Hippocampal formation (tissue), 2 donors: ENCODE measurements at places on chromosomes 4 and X.

DNA sequence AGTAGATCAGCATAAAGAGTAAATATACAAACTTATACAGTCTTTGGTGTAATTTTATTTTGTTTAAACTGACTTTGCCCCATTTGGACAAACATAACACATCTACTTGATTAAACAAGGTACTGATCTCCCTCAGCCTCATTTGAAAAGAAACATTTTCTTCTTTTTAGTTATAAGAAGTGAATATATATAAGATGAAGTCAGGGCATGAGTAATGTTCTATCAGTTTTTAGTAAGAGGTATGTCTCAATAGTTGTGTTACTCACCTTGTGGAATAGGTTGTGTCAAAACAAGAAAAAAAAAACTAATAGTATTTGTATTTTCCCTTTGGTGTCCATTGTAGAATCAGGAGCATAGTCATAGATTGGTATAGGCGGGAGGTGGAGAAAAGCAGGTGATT is 327.4 kb downstream of the RPA4 start:
- DNase-seq, result no peak

DNA sequence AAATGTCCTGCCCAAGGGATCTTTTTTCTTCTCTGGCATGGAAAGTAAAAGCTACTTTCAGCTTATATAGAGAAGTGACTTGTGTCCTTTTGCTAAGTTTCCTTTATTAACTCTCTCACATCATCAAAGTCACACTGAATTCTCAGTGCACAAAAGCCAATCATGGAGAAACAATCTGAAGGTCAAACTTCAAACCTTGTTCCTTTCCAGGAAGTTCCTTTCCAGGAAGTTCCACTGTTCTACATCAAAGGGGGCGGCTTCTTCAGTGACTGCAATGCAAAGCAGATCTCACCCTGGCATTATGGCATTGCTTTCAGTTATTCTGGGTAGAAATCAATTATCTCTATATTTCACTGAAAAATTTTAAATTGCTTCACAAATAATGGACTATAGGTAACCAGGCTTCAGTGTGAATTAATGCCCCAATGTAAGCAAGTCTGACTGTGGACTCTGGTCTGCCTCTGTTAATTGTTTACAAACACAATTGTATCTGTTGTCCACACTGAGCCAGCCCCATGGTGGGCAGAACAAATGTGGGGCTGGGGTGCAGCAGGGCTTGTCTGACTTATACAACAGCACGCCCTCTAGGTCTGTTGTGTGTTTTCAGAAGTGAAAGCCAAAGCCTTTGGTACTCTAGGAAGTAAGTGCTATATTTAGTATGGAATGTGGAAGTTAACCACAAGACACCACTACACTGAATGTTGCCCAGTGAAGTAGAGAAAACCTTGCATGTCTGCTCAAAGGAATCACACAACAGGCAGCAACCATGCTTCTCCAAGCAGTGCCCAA is 98.8 kb downstream of the CDS1 start:
- DNase-seq, result no peak

DNA sequence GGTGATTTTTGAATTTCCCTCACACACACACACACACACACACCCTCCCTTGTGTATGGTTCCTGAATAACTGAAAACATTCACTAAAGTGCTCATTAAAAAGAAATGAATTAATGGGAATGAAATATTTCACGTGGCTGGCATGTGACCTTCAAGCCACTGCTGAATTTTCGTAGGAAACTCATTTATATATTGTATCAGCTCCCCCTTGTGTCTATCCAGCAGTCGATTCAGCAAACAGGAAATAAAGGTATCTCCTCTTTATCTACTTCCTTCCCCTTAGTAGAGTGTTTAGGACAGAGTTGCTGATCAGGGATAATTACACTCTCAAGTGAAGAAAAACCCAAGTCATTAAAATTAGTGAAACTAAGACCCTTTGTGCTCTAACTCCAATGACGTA is 912.6 kb upstream of the LCORL start:
- DNase-seq, result no peak

DNA sequence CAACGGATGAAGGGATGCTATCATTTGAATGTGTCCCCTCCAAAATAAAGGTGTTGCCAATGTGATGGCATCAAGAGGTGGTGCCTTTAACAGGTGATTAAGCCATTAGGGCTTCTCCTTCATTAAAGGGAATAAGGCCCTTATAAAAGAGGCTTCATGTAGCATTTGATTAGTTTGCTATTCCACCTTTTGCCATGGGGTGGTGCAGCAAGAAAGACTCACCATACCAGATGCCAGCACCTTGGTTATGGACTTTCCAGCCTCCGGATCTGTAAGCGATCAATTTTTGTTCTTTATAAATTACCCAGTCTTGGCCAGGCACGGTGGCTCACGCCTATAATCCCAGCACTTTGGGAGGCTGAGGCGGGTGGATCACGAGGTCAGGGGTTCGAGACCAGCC is 7.9 kb upstream of the SLC25A43 start:
- DNase-seq, result no peak

GRCh38 chr4:189022440-189023035 is 883.3 kb downstream of the TRIML1 start:
- no peak for DNase-seq
